Skin of body (tissue), 3 donors: ENCODE measurements at places on chromosomes 5 and 9.

DNA sequence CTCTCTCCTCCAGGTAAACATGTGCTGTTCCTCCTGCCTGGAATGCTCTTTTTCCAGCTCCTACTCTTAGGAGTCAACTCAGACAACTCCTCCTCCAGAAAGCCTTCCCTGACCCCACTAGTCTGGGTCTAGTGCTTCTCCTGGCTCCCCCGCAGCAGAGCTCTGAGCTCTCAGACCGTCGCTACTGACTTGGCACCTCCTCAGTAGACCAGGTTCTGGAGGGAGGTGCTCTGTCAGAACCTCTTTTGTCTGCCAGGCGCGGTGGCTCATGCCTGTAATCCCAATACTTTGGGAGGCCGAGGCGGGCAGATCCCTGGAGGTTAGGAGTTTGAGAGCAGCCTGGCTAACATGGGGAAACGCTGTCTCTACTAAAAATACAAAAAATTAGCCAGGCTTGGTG is 3.4 kb downstream of the LRRC8A start:
- no peak for DNase-seq

GRCh38 chr5:175246242-175246888 is 197.6 kb downstream of the DRD1 start:
- DNase-seq, result no peak

GRCh38 chr9:70607926-70608325 is 193.5 kb upstream of the KLF9 start:
- DNase-seq, result no peak

GRCh38 chr5:118478852-118479251 is 509.5 kb downstream of the DTWD2 start:
- no peak for DNase-seq

DNA sequence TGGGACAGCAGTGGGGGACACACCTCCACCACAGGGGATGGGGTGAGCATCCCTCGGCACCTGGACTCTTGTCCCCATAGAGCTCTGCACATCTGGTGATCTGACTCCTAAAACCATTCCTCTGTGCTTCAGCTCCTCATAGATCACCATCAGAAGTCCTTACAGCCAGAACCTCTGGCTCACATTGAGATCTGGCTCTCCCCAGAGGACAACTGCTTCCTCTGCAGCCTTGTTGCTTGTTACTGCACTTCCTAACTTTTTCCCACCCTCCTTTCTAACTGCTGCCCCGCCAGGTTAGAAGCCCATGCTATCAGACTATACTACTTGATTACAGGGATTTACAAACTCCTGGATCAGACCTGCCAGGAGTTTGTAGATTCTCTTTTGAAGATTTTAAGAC is 64.5 kb downstream of the ARSB start:
- DNase-seq, result peak; percentile 26

DNA sequence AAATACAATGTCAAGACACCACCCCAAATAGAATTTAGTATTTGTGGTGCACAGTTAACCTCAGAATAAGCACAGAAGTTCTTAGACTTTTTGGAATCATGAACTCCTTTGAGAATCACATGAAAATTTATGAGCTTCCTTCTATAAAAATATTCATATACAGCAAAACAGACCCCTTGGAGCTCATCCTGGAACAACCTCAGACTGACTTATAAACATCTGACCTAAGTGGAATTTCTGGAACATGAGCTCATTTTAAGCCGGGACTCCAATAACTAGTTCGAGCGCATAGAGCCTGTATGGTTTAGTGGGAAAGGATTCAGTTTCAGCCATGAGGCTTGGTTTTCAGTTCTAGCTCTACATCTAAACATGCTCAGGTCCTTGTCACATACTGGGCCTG is 192.3 kb downstream of the DEPDC1B start:
- peak; percentile 38 for DNase-seq

DNA sequence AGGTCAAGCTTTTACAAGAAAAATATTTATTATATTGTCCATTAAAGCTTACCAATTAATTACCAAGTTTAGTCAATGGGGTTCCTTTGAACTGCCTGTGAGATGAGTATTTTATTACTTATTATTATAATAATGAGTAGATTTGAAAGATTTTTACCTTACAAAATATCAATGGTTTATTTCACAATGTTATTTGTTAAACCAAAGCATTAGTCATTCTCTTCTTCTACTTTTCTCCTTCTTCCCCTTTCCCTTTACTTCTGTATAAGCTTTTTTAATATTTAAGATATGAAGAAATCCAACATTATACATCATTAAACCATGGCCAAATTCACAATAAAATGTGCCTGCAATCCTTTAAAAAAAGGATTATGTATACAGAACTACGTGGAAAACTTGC is 369.5 kb downstream of the ARL15 start:
- no peak for DNase-seq

DNA sequence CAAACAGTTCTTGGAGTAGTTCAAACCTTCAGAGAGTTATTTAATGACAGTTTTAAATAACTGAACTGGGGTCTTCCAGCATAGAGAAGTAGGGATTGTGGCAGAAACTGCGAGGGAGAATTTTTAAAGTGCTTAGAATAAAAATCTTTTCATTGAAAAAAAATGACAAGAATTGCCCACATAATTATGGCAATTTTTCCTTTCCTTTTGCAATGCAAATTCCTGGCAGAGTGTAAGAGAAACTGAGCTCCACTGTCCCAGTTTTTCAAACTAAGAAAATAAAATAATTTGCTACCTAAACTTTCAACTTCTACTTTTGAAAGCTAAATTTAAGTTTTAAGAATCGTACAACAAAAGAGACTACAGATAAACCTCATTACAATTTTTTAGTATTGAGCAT is 2.3 kb upstream of the PTGER4 start:
- no peak for DNase-seq

DNA sequence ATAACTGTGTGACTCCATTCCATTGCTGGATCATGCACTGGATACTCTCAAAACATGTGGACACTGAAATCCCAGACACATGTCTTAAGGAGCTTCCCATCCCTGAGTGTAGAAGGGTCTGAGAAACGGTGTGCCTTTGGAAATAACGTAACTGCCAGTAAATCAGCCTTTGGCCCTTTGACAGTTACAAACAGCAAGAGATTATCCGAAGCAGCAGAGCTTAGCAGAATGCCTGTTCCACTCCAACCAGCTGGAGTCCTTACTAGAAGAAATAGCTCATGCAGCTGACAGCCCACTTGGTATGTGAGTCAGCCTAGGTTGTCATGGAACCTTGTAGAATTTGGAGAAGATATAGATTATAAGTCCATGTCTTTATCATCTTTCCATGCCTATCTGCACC is 7.0 kb downstream of the TMEM252 start:
- DNase-seq, result no peak

DNA sequence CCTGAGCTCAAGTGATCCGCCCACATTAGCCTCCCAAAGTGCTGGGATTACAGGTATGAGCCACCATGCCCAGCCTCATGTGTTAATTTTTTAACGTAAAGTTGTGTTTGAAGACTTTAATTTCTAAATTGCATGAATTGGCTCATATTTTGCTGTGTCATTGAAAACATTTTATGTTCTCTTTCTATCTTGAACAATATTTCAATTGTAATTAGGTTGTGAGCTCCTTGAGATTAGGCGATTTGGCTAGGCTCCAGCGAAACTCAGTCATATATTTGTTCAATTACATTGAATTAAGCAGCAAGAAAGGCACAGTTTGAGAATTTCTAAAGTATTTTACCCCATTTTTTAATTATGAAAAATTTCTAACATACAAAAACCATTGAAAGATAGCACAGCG is 34.0 kb downstream of the GAPVD1 start:
- no peak for DNase-seq

GRCh38 chr9:130670644-130671043 is 6.2 kb downstream of the PRDM12 start:
- no peak for DNase-seq

DNA sequence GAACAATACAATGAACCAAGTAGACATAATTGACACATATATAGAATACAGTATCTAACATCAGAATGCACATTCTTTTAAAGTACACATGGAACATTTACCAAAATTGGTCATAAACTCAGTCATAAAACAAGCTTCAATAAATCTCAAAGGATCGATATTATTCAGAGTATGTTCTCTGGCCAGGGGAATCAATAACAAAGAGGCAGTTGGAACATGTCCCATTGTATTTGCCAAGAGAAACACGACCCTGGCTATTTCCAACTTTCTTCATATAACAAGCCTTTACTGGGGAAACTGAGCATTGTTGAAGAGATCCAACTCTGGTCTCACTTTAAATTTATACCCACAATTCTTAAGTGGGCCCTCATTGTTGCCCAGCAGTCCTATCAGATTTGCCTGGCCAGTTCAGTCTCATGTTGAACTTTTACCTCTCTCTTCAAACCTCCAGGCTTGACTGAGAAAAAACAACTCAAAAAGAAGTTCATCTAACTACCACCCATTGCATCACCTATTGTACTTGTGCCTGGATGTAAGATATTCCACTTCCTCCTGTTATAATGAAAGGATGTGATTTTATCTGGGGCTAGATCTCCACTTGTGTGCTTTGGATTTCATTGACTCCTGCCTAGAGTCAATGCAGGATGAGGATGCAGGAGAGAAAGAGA is 162.5 kb downstream of the HSPA4 start:
- DNase-seq, result no peak

DNA sequence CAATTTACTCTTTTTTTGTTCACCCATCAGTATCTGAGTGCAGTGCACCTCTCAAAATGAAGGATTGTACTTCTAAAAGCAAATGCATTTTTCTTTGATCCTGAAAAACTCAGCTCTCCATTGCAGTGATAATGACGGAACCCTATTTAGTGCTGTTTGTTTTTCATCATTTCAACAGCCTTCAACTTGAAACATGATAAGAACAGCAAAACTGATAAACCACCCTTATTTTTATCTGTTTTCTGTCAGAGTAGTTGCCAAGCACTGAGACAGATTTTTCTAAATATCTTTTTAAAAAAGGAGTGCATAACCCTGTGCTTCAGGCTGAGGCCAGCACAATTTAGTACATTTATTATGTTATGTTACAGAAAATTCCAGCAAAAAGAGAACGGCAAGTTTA is 549.8 kb upstream of the DMAC1 start:
- DNase-seq, result no peak

- DNase-seq, result no peak
Measured at GRCh38 chr9:111000202-111000601, 38.1 kb downstream of the LPAR1 start.

- peak; percentile 58 for DNase-seq
Measured at GRCh38 chr9:104860263-104860662, 67.7 kb downstream of the ABCA1 start.

GRCh38 chr5:136308212-136308795 is 57.0 kb downstream of the TRPC7 start:
- DNase-seq, result no peak
